GM12878 (cell line): ENCODE measurements at places on chromosomes 12 and 14. TPM values are rescaled to one million over a fixed set of nuclear protein-coding genes. Genes with fewer than 3 reads are reported as not detected.

DNA sequence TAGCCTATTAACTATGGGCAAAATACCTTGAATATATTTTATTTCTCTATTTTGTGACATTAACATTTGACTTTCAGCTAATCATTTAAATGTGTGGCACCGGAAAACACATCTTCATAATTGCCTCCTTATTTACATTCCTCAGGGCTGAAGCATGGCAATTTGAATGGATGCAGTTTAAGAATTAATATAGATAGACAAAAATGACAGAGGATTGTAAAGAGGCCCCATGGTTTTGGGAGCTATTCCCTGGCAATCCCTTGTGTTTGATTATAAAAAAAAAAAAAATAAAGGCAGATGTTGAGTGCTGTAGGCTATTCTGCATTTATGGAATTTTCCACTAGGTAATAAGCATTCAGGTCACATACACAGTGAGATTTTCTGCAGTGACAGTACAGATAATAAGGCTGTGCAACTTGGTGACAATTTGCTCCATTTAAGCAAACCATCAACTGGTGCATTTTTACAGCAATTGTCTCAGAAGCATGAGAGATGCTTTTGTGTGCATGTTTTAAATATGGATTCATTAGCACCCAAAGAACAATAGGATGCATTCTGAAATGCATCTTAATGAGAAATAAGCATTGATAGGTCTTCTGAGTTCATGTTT is 123.2 kb upstream of the SLC38A4 start:
- no peaks in the 10 kb centered on the region for H3K36me3 ChIP-seq
- H3K27ac ChIP-seq = no peak overlapping the region
- no peaks in the 10 kb centered on the region for H3K27me3 ChIP-seq

- H3K27ac ChIP-seq = no peak overlapping the region
- no peaks in the 10 kb centered on the region for H3K4me1 ChIP-seq
- no peak for DNase-seq
These were observed 601.5 kb downstream of the KCNH5 start for GRCh38 chr14:62443796-62444195.

The PMCH gene
- total RNA-seq = not detected in 2 replicates

- no peaks in the 10 kb centered on the region for H3K27me3 ChIP-seq
- no peaks in the 10 kb centered on the region for H3K36me3 ChIP-seq
- H3K4me1 ChIP-seq = no peaks in the 10 kb centered on the region
- no peak overlapping the region for H3K27ac ChIP-seq
These were observed 988.4 kb downstream of the FLRT2 start for GRCh38 chr14:86518298-86518697.

The KRT6C gene
- total RNA-seq = not detected in 2 replicates

DNA sequence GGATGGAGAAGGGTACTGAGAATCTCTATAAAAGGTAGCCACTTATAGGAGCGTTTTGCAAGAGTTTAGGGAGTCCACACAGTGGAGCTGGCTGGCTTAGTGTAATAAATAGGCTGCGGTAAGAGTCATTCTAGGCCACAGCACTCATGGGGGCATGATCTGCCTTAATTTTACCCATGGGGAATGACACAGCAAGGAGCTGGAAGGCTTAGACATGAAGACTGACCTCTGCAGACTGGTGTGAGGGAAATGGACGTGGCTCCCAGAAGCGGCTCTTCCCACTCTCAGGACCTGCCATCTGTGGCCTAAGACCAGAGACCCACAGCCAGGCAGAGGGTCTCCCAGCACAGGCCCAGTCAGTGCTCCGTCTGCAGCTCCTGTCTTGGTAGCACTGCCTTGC is 173.3 kb downstream of the PPM1H start:
- peaks cover 4% of the 10 kb centered on the region for H3K4me1 ChIP-seq
- H3K27ac ChIP-seq = no peak overlapping the region
- no peaks in the 10 kb centered on the region for H3K27me3 ChIP-seq
- no peak for DNase-seq
- H3K4me3 ChIP-seq = no peak overlapping the region
- H3K36me3 ChIP-seq = no peaks in the 10 kb centered on the region

GRCh38 chr12:58711974-58712373 is 208.3 kb downstream of the LRIG3 start:
- H3K4me3 ChIP-seq = no peak overlapping the region
- H3K4me1 ChIP-seq = no peaks in the 10 kb centered on the region
- H3K27me3 ChIP-seq = no peaks in the 10 kb centered on the region
- no peak overlapping the region for H3K27ac ChIP-seq
- no peak for DNase-seq

The CD4 gene
- 1.6 and 1.8 TPM in 2 replicates for total RNA-seq

DNA sequence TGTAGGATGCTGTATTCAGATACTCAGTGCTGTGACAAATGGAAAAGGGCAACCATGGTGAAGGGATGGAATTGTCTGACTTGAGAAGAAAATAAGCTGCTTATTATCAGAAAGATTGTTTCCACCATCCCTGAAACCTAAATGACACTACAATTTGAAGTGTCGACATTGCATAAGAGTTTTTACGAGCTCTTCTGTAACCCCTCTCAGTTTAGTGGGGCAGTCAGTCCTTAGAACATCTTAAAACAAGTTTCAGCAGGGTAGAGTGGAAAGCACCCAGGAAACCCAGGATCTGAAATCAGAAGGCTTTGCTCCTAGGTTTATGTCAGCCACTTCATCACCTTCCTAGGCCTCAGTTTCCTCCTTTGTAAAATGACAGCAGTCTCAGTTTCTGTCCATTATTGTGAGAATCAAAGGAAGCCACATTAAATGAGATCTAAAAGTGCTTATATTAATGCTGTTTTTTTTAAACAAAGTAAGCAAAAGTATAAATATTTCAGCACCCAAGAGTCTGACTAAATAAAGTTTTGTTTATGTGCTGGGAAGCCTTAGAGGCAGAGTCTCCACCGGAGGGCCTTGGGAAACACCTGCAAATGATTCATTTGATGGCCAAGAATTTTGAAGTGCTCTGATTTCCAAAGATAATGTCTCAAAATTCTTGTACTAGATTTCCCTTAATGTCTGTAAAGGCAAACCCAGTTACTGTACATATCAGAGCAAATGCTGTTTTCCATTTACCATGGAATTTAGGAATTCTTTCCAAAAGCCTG is 1.8 kb downstream of the IFT43 start:
- no peaks in the 10 kb centered on the region for H3K36me3 ChIP-seq
- no peak overlapping the region for H3K27ac ChIP-seq
- H3K4me1 ChIP-seq = peaks cover 6% of the 10 kb centered on the region; the same call in 1 of the 2 replicates
- no peaks in the 10 kb centered on the region for H3K27me3 ChIP-seq

GRCh38 chr12:29612912-29613311 is 115.4 kb upstream of the OVCH1 start:
- no peaks in the 10 kb centered on the region for H3K27me3 ChIP-seq
- H3K36me3 ChIP-seq = no peaks in the 10 kb centered on the region
- H3K4me3 ChIP-seq = no peak overlapping the region
- H3K4me1 ChIP-seq = no peaks in the 10 kb centered on the region

The LBHD2 gene
- total RNA-seq = not detected in 2 replicates

DNA sequence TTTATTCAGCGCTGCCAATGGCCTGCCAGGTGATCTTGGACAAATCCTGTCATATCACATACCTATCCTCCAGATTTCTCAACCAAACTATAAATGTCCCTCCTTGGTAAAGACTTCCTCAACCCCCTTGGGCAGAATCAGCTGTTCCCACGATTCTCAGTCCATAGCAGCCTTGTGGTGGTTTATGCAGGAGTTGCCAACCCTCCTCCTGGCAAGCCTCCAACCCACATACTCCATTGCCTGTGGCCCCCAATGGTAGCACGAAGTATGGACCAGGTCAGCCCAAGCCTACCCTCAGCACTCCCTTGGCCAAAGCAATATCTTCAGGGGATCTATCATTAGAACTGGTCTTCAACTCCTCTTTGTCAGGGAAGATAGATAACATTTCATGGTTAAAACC is 27.0 kb downstream of the FBLN5 start:
- no peaks in the 10 kb centered on the region; the same call in 1 of the 2 replicates for H3K27me3 ChIP-seq
- no peaks in the 10 kb centered on the region for H3K4me1 ChIP-seq
- DNase-seq = no peak

The PDZRN4 gene
- not detected in 2 replicates for total RNA-seq

GRCh38 chr12:100789146-100789545 is 5.4 kb upstream of the ANO4 start:
- no peak for DNase-seq
- no peaks in the 10 kb centered on the region for H3K4me1 ChIP-seq
- no peaks in the 10 kb centered on the region for H3K36me3 ChIP-seq
- peaks cover 1% of the 10 kb centered on the region for H3K27me3 ChIP-seq
- no peak overlapping the region for H3K27ac ChIP-seq

DNA sequence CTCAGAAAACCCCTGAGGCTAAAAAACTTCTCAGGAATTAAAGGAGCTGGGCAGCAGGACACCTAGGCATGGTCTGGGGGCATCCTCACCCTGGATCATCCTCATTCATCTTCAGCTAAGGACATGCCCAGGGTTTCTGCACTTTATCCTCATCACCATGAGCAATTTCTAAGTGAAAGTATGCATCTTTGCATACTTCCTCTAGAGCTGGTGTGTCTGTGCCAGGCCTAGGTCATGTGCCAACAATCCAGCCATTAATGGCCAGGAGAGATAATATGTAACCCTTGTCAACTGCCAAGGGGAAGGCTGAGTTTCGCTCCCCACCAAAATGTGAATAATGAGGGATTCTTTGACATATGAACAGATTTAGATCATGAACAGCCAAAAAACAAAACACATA is 160.5 kb downstream of the KITLG start:
- H3K27me3 ChIP-seq = no peaks in the 10 kb centered on the region
- H3K36me3 ChIP-seq = no peaks in the 10 kb centered on the region
- H3K4me1 ChIP-seq = no peaks in the 10 kb centered on the region

DNA sequence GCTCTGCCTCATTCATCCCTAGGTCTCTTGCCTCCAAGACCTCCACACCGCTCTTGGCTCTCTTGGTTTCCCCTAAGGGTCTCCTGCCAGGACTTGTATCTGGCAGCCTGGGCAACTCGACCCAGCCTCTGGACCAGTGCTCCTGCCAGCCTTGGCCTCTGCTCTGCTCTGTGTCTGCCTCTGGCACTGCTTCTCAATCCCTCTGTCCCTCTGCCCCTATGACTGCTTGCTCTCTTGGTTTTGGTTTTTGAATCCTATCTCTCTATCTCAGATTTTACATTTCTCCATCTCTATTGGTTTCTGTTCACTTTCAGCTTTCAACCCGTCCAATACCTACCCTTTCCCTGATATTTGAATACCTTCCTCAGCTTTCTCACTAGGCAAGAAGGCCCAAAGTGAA is 6.3 kb downstream of the ITGA5 start:
- DNase-seq = no peak
- no peak overlapping the region; the same call in 1 of the 2 replicates for H3K27ac ChIP-seq

GRCh38 chr14:84959851-84960520 is 570.0 kb upstream of the FLRT2 start:
- H3K27ac ChIP-seq = no peak overlapping the region
- no peaks in the 10 kb centered on the region for H3K4me1 ChIP-seq
- no peak overlapping the region for H3K4me3 ChIP-seq

DNA sequence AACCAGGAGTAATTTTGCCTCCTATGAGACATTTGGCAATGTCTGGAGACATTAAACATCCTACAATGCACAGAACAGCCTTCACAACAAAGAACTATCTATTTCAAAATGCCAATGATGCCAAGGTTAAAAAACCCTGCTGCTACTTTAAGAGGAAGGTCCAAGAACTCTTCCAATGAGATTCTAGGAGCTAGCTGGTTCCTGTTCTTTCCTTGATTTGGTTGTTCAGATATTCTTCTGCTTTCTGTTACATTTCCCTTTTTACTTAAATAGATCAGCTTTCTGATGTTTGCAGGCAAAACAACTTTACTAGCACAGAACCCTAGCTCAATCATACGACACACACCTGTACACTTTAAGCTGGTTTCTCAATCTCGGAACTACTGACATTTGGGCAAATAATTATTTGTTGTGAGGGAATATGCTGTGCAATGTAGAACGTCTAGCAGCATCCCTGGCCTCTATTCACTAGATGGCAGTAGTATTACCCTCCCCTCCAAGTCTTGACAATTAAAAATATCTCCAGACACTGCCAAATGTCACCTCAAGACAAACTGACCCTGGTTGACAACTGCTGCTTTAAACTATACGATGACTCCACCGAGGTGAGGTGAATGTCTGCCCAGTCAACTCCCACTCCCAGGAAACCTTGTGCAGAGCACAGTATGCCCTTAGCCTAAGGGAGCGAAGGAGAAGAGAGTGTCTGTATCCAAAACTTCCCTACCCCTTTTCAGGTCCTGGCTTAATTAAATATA is 4.4 kb downstream of the BLTP3B start:
- H3K4me1 ChIP-seq = peaks cover 14% of the 10 kb centered on the region
- H3K27ac ChIP-seq = peak overlapping the region; percentile 21
- H3K27me3 ChIP-seq = no peaks in the 10 kb centered on the region
- no peaks in the 10 kb centered on the region for H3K36me3 ChIP-seq
- peak overlapping the region; percentile 48 for H3K4me3 ChIP-seq

DNA sequence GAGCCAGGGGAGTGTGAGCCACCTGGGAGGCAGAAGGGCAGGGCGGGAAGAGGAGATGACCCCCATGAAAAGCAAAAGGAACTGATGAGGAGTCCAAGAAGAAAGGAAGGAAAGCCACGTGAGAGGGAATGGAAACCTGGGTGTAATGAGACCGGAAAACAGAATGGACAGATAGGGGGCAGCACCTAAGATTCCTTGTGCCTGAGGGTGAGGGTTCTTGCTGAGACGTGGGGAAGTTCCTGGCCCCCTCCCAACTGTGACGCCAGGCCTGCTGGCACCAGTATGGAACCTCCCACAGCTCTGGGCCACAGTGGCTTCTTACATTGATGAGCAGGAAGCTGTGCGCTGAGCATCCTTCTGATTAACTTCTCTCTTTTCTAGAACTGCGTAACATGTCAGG is 30.8 kb downstream of the TTC7B start:
- H3K27ac ChIP-seq = no peak overlapping the region
- DNase-seq = no peak
- no peak overlapping the region for H3K4me3 ChIP-seq
- no peaks in the 10 kb centered on the region for H3K4me1 ChIP-seq
- no peaks in the 10 kb centered on the region for H3K27me3 ChIP-seq
- no peaks in the 10 kb centered on the region for H3K36me3 ChIP-seq
